ENCODE measurements at places on chromosomes 6 and 20.

DNA sequence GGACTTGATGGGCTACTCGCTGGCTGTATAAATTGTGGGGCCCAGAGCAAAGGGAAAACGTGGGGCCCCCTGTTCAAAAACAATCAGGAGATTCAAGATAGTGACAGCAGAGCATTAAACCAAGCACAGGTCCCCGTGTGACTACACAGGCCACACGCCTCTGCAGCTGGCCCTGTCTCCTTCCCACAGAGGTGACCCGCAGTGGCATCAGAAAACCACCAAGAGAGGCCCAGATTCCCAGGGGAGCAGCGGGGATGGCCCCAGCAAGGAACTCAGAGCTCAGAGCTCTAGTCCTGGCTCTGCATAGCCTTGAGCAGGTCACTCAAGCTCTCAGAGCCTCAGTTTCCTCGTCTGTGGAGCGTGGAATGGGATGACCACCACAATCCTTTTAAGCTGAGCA lies 57.6 kb downstream of the CPNE5 start:
- no peak for DNase-seq

DNA sequence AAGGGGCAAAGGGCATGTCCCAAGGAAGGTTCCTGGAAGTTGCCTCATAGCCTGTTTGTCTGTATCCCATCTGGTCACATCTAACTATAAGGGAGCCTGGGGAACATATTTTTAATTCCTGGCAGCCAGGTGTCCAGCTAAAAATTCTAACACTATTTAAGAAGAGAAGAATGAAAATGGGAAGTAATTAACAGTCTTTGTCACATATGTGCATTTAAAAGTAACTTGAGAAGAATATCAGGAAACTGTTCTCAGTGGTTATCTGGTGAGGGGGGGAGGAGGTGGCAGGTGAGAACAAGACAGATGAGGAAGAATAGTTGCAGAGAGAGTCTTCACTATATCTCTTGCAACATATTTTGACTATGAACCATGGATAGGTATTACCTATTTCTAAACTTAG lies 75.5 kb upstream of the ELOVL5 start:
- DNase-seq = no peak

- peak; percentile 91 for DNase-seq
Measured at GRCh38 chr20:20498076-20498861, 130.4 kb downstream of the INSM1 start.

GRCh38 chr6:18265787-18266522 lies 1.6 kb upstream of the DEK start:
- DNase-seq = no peak

DNA sequence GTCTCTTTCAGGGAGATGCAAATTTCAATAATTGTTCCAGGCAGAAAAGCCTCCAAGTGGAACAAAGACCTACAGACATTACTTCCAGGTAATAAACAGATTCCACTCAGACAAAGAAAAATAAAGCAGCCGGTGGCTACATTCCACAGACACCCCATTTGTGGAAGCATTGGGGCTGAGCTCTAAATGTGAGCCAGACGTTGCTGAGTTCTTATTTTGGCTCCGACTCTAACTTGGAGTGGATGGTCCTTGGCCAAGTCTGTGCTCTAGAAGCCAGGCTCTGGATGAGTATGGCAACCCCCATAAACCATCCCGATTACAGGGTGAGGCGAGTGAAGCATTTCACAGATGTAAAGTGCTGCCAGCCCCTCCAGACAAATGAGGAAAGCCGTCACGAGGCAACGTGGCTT lies 6.6 kb downstream of the TRAM2 start:
- DNase-seq = peak; percentile 66

GRCh38 chr6:164795056-164795815 lies 514.2 kb downstream of the C6orf118 start:
- DNase-seq = no peak

DNA sequence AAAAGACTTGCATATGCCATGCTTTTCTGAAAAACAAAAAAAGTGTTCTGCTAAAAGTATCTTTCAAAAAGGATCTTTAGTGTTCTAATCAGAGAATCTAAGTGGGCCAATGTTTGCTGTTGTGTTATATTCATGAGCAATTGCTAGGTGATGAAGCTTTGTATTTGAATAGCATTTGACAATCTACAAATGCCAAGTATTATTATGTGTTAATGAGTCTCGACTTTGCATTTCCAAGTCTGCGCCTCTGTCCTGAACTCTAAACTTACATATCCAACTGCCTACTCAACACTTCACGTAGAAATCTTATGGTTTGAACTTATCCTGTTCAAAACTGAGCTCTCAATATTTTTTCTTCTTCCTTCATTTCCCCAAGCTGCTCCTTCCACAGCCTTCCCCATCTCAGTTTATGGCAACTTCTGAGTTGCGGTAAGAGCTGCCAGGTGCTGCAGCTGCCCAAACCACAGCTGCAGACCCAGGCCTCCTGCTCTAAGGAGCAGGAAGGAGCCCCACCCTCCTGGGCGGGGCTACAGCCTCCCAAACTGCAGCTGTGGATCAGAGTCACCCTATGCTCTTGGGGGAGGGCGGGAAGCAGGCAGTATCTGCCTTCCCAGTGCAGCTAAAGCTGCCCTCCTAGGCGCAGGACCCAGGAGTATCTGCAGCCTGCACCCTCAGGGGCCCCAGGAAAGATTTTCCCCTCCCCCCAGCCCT lies 16.7 kb upstream of the MAK start:
- no peak for DNase-seq

GRCh38 chr20:16701296-16701695 lies 28.5 kb upstream of the SNRPB2 start:
- DNase-seq = no peak

- no peak for DNase-seq
Measured at GRCh38 chr20:40843251-40843650, 154.2 kb upstream of the MAFB start.

GRCh38 chr6:105755885-105756284 lies 330.3 kb upstream of the PRDM1 start:
- no peak for DNase-seq
